CD4-positive, CD25-positive, alpha-beta regulatory T cell (primary cell): ENCODE measurements at places on chromosomes 1 and 21.

GRCh38 chr1:12088607-12089006 lies 25.5 kb downstream of the TNFRSF8 start:
- H3K4me3 ChIP-seq, result peak overlapping the region; percentile 65
- H3K27me3 ChIP-seq, result no peaks in the 10 kb centered on the region
- DNase-seq, result peak; percentile 55

- H3K27me3 ChIP-seq, result no peaks in the 10 kb centered on the region
- H3K36me3 ChIP-seq, result peaks cover 32% of the 10 kb centered on the region
- H3K4me3 ChIP-seq, result no peak overlapping the region
- DNase-seq, result no peak
These were observed 33.4 kb upstream of the C1orf198 start for GRCh38 chr1:230901671-230902070.

GRCh38 chr1:24191860-24192259 lies 4.8 kb upstream of the IFNLR1 start:
- H3K27me3 ChIP-seq, result no peaks in the 10 kb centered on the region
- no peak overlapping the region for H3K4me3 ChIP-seq
- no peaks in the 10 kb centered on the region for H3K36me3 ChIP-seq
- peaks cover 23% of the 10 kb centered on the region for H3K4me1 ChIP-seq
- no peak for DNase-seq
- no peak overlapping the region for H3K27ac ChIP-seq

DNA sequence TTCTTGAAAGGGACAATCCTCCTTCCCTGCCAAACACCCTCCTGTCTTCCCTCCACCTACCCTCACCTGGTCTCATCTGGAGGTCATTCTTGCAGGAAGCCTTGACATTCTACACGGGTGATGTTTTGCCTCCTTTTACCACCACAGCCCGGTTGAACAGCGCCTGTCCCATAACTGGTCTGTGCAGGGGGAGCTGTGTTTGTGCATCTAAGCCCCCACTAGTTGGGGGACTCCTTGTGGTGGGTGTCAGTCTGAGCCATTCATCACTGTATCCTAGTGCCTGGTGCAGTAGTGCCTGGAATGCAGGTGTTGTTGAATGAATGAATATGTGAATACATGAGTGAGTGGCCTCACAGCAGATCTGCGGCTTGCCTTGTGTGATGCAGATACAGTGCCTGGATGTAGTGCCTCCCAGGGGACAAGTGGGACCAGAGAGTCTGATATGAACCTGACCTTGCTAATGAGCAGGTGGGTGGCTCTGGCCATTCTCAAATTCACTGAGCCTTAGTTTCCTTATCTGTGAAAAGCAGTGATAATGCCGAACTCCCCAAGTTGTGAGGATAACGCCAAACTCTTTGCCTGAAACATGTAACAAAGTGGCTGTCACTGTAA lies 79.8 kb downstream of the OMA1 start:
- H3K27me3 ChIP-seq, result no peaks in the 10 kb centered on the region
- no peak for DNase-seq

DNA sequence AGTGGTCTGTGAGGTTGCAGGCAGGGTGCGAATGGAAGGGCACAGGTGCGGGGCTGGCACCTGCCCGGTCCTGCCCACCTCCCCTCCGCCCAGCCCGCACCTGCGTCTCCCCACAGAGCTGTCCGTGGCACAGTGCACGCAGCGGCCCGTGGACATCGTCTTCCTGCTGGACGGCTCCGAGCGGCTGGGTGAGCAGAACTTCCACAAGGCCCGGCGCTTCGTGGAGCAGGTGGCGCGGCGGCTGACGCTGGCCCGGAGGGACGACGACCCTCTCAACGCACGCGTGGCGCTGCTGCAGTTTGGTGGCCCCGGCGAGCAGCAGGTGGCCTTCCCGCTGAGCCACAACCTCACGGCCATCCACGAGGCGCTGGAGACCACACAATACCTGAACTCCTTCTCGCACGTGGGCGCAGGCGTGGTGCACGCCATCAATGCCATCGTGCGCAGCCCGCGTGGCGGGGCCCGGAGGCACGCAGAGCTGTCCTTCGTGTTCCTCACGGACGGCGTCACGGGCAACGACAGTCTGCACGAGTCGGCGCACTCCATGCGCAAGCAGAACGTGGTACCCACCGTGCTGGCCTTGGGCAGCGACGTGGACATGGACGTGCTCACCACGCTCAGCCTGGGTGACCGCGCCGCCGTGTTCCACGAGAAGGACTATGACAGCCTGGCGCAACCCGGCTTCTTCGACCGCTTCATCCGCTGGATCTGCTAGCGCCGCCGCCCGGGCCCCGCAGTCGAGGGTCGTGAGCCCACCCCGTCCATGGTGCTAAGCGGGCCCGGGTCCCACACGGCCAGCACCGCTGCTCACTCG lies 23.3 kb downstream of the FTCD start:
- H3K4me1 ChIP-seq, result no peaks in the 10 kb centered on the region
- no peaks in the 10 kb centered on the region for H3K36me3 ChIP-seq
- no peaks in the 10 kb centered on the region for H3K27me3 ChIP-seq
- DNase-seq, result no peak
- H3K4me3 ChIP-seq, result no peak overlapping the region
- no peak overlapping the region for H3K27ac ChIP-seq
